ENCODE measurements at places on chromosomes 16 and 17.

GRCh38 chr17:83136156-83136555, 56.7 kb downstream of the METRNL start:
- DNase-seq = no peak

GRCh38 chr16:61547626-61548025, 488.6 kb downstream of the CDH8 start:
- no peak for DNase-seq

- no peak for DNase-seq
These were observed 151.0 kb downstream of the RBFOX3 start for GRCh38 chr17:79459846-79460245.

- DNase-seq = no peak
These were observed 7.2 kb downstream of the SUPT4H1 start for GRCh38 chr17:58344791-58345157.

- no peak for DNase-seq
These were observed 307.9 kb upstream of the MON1B start for GRCh38 chr16:76883076-76883475.

DNA sequence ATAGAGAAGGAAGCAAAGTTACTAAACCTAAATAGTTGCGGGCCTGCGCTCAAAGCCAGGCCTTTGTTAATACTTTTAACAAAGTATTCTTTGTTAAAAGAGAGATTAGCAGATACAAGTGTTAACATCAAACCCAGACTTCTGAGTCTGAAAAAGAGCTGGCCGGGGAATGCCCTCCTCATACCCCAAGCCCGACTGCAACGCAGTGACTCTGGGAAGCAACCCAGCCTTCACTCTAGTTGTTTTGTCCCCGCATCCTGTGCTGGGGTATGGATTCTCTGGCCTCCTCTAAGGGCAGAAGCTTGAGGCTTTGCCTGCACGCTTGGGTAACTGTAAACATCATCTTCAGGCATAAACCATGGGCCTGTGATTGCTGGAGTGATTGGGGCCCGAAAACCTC, 48.3 kb downstream of the ADCY7 start:
- no peak for DNase-seq

DNA sequence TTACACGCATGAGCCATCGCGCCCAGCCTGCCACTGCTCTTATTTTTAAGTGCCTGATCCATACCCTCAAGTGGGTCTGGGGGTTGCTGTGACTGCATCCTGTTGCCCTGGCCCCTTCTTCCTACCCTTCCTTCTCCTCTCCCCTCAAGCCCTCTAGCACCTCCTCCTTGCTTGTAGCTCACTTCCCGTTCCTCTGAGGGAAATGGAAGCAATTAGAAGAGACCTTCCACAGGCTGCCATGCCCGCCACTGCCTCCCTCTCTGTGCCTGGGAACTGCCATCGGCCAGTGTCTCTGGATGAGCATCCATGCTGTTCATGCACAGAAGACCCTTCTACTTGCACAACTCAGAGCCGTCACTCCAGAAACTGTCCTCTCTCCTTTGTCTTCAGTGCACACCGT, 10.6 kb upstream of the TFAP4 start:
- no peak for DNase-seq

DNA sequence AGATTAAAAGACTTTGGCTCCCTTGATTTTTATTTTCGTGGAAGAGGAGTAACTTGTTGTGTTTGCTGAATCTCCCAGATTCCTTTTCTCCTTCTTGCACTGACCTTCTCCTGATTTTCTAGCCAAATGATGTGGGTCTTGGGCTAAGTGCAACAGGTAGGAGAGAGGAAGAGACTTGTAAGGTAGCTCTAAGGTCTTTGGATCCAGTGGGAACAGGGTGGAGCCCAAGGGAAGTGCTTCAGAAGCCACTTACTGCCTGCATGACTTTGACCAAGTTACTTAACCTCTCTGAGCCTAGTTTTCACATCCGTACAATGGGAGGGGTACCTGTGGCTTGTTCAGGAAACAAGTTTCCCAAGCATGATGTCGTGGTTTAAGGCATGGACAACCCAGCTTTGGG, 111.3 kb upstream of the IRX3 start:
- DNase-seq = no peak

GRCh38 chr16:369275-369865, 968 bp downstream of the MRPL28 start:
- no peak for DNase-seq

DNA sequence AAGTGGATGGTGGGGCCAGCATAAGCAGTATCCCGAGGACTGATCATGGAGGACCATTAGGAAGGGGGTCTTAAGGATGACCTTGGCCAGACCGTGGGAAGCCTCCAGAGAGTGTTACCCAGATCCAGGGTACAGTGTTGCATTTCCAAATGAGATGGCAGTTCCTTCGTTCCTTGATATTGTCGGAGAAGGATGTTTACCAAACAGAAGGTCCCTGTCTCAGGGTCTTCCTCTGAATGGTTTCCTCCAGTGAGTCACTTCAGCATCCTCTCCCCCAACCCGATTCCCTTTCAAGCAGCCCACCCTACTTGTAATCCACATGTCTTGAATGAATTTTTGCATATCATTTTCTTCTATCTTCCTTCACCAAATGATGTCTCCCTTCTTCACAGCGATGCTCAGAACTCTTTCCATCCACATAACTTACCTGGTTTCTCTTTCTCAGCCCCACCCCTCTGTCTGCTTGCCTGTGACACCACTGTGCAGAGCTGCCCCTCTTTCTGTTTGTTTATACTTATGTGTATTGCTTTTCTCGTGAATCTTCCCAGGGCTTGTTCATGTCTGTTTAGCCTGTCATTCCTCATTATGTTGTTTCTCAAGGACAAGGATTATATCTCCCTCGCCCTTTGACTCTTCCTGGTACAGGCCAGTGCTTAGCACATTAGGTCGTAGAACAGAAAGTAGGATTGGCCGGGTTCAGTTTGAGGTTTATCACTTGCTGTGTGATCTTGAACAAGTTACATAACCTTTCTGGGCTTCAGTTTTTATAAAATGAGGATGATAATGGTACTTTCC, 5.7 kb downstream of the GOSR2 start:
- DNase-seq = no peak

DNA sequence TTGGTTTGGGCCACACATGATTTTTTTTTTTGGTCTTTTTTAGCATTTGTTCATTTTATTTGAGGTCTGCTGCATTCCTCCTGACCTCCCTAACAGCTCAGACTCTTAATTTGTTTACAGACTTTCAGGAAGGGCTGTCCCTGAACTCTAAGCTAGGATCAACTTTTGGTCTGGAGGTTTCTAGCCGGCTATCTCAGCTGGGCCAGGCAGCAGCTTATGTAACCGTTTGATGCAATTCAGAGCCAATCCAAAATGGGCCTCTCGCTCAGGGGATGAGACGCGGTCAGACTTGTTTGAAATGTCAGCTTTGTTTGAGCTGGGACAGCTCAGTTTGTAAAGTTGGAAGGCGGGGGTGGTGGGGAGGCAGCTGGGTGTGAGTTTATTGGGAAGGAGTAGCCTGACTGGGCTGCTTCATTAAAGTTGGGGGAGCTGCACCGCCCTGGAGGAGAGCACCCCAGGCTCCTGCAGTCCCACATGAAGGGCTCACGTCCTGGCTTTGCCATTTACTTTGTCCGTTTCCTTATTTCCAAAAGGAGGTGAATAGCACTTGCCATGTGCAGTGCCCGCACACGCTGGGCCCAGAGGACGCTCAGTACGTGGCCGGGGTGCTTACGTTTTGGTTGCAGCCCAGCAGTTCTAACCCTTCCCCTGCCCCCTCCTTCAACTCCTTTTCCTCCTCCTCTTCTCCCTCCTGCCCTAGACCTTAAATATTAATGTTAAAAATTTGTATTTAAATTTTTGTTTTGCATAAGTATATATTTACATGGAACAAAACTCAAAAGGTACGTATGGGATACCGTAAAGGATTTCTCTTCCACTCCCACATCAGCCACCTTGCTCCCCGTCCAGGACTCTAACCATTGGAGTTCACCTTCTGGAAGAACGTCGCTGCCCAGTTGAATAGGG, 121.2 kb downstream of the SNX29 start:
- no peak for DNase-seq

- DNase-seq = peak; percentile 86
These were observed at the start of gene QPRT for GRCh38 chr16:29678691-29679267. Gene QPRT (plus strand): TSS chr16:29679180. CDS start chr16:29679198, 18 bp downstream.

DNA sequence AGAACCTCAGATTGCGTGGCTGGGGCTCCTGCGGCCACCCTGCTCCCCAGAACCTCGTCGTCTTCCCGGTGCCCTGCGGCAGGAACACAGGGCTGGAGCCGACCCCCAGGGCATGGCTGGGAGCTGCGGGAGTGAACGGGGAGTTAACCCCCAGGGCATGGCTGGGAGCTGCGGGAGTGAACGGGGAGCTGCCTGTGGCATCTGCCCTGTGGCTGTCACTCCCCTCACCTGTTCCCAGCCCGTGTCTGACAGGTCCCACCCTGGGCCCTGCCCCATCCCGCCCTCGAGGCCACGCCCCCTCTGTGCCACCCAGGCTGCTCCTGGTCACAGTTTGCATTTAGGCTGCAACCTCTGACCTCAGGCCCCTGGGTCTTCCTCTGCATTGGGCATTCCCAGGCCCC, 39.4 kb upstream of the ACSF3 start:
- DNase-seq = no peak

- no peak for DNase-seq
These were observed 5.1 kb upstream of the OTOP3 start for GRCh38 chr17:74930535-74931036.

- DNase-seq = no peak
These were observed 75.2 kb upstream of the RNU2-1 start for GRCh38 chr17:43308999-43309398.

DNA sequence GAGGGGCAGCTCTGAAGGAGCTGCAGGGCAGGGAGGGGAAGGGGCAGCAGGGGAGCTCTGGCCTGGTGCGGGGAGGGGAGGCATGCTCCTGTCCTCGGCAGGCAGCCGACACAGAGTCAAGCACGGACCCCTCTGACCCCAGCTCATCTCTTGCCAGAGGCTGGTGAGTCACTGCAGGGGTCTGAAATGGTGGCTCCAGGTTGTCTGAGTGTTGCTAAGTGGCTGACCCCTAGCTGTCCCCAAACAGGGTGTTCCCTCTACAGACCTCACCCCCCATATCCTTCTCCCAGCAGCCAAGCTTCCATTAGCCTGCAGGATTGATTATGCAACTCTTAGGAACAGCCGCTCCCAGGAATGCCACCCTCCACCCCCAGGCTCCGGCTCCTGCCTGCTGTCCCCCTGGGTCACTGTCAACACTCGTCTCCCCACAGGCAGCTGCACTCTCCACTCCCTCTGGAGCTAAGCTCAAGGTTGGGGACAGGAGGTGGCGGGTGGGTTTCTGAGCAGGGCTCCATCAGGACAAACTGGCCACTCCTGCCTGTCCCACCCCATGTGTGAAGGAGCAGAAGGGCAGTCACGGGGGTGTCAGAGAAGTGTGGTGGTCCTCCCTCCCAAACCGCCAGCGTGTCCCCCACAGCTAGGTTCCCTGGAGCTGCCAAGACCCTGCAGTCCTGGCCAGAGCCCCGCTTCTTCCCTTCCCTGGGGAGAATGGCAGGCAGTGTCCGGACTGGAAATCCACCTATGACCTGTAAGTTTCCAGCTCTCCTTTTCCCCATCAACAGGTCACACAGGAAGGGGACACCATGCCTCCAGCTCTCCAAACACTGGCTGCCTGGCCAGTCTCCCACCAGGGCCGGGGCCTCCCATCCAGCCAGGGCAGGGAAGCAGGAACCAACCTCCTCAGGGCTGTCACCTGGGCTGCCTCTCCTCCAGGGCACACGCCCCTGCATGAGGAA, 1.0 kb downstream of the MYLK3 start:
- DNase-seq = no peak

DNA sequence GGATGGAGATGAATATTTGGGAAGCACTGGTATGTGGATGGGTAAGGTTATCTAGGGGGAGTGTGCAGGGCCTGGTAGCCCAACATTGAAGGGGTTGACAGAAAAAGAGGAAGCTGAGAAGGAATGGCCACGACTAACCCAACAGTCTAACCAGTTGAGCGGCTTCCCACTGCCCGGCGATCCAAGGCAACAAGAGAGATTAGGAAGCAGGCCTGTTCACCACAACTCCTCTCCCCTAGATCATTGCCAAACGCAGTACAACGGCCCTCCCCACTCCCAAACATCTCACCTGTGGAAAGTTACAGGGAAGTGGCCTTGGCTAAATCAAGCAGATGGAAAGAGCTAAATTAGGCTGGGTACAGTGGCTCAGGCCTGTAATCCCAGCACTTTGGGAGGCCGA, 11.2 kb upstream of the RANGRF start:
- DNase-seq = no peak

GRCh38 chr17:33580215-33580614, 287.1 kb upstream of the ASIC2 start:
- DNase-seq = no peak

DNA sequence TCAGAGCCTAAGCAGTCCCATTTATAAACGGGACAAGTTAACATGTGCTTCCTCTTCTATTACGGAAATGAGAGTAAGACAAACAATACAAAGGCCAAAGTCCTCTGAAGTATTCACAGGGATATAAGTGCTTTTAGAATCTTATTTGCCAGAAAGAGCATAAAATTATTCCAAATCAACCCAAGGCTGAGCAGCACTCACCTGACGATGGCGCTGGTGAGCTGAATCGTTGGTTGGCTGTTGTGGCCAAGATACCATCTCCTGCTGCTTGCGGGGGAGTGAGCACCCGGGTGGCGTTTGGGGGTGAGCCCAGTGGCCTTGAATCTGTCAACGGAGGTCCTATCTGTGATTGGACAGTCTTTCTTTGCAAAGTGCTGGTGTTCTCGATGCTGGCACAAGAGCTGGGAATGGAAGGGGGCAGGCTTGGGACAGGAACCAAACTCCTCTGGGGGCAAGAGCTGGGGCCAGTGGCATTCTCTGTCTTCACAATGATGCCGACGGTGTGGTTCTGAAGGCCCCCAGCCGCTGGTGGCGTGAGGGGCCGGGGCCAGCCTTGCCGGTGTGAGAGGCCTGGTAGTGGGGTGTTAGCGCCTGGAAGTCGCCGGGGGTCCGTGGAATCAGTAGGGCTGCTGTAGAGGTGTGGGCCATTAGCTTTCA, 9.5 kb upstream of the DHRS13 start:
- no peak for DNase-seq

DNA sequence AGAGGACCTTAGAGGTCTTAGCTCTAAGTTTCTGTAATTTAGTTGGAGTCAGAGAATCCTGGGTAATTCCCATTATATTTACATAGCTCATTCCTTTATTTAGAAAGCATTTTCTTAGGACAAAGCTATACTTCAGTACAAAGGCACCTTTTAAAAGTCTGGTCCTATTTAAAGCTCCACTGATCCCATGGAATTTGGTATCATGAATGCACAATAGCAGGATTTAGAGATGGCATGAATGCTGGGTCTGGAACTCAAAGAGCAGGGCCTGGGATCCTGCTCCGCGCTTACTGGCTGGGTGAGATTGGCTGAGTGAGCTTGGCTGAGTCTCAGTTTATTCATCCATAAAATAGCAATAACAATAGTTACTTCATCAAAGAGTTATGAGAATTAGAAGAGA, 4.8 kb downstream of the KRT23 start:
- DNase-seq = no peak

All from CMK (cell line).